ENCODE measurements at places on chromosomes 3 and 15. TPM values are rescaled to one million over a fixed set of nuclear protein-coding genes. Genes with fewer than 3 reads are reported as not detected.

DNA sequence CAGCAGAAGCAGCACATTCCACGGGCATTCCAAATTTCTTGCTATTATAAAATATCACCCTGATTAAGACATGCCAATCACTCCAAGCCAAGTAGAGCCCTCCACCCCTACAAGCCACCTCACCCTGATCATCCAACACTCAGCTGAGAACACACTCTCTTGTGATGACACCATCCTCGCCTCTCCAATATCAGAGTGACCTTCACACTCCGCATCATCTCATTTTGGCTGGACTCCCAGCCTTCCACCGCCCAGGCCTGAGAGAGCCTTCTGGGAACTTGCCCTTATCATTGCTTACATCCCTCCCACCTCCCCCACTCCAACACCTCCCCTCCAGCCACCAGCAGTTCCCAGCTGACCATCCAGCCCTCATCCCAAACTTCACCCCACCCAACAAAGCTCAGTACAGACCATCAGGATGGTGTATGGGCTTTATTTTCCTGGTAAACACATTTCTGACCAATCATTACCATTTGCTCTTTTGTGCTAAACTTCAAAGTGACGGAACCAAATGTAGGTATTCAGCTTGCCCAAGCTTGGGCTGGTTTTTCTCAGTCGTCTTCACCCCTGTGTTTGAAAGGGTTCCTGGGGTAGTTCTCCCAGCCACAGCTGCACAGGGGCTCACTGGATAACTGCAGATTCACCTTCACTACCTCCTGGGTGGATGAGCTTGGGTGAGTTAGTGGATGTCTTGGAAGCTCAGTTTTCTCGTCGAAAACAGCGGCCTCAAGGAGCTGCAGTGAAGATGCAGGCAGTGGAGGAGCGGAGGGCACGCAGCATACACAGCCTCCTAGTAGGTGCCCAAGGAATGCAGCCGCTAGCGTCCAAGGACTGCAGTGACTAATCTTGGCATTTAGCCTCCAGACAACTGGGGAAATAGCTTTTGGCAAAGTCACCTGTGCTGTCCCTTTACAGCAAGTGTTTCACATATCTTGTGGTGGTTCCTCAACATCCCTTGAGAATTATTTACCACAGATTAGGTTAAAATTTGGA, 115.1 kb downstream of the LIPC start:
- no peak for DNase-seq

DNA sequence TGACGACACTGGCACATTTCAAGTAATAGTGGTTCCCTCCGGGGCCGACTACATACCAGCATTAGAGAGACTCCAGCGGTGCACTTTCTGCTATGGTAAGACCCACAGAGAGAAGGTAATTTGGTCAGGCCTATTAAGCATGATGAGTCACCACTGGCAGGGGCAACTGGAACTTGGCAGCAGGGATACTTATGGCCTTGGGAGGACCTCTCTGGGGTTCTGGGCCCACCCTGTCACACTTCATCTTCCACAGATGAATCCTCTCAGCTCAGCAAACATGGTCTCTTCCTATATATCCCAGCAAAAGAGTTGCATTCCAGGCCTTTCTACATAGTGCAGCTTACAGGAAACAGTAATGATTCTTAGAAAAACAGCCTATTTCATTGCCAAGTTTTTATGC, 88.0 kb downstream of the PIK3R4 start:
- no peak for DNase-seq

DNA sequence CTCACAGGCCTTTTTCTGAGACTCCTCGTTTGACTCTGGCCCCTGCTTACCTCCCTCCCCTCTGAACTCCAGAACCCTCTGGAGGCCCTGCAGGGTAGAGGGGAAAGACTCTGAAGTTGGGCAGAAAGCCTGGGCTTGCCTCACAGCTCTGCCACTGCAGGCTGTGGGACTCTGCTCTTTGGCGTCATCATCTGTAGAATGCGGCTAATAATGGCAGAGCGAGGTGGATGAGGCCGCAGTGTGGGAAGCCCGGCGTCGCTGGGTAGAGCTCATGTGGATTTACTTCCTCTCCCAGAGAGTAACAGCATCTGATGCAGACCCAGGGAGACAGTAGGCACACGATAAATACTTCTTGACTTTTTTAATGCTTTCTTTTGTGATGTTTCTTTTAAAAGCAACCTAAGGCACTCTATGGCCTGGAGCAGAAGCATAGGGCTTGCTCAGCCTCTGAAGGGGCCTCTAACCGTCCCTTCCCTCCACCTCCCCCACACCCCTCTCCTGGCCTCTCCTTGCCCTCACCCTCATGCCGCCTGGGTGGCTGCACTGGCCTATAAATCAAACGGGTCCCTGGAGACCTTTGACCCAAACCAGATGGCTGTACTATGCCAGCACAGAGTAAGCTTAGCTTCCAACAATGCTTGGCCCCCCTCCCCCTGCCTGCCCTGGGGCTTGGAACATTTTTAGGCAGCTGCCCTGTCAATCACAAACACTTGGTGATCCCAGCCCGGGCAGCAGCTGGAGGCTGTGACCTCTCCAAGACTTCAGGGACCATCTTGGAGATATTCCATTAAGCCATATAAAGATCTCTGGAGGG, 32.9 kb downstream of the SPSB4 start:
- DNase-seq, result no peak

- DNase-seq, result no peak
These were observed 83.0 kb downstream of the WNT7A start for GRCh38 chr3:13796701-13797460.

THBS1 gene
- 72.1 TPM for total RNA-seq

DNA sequence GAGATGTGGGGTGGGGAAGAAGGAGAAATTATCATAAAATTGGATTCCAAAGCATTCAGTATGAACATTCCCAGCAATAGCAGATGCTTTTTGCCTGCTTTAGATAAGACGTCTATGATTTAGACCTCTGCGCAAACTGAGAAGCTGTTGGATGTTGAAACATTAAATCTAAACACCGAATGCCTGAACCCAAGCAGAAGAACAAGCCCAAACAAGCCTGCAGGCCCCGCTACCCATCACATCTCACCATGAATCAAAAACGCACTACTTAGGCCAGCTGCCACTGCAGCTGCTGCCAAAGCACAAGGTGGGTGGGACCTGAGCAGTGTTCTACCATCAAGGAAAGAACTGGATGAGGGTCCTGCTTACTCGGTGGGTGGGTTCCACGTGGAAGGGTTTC, 24.4 kb upstream of the THBS1 start:
- DNase-seq, result no peak

GRCh38 chr15:81073801-81074200, 60.3 kb upstream of the CFAP161 start:
- no peak for DNase-seq

GRCh38 chr3:29576181-29576580, 295.3 kb downstream of the RBMS3 start:
- no peak for DNase-seq

SLCO2A1 gene
- 0.98 TPM for total RNA-seq

- no peak for DNase-seq
These were observed 9.2 kb upstream of the EPHA3 start for GRCh38 chr3:89098173-89098572.

LRRIQ4 gene
- 0.26 TPM for total RNA-seq

GRCh38 chr3:123678108-123678511, 93.3 kb upstream of the HACD2 start:
- no peak for DNase-seq

Data from H9 (cell line).